ENCODE measurements at places on chromosomes 3 and 15. TPM values are rescaled to one million over a fixed set of nuclear protein-coding genes. Genes with fewer than 3 reads are reported as not detected.

DNA sequence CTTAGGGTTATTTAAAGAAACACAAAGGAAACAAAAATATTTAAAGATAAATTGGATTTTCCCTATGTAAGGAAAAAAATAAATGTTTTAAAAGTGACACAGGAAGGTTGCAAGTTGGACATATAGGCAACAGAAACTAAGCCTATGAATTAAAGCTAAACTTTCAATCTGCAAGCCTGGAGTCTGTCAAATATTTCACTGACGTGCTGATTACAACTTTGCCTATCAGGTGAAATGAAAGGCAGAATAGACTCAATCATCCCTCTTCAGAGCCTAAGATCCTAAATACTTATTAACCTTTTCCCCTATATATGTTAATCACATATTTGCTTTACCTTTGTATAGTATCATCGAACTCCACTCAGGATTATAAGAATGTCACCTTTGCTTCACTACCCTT, 1068.0 kb upstream of the ALCAM start:
- H3K36me3 ChIP-seq: no peaks in the 10 kb centered on the region
- no peaks in the 10 kb centered on the region for H3K27me3 ChIP-seq
- no peak overlapping the region for H3K27ac ChIP-seq
- DNase-seq: no peak
- H3K4me3 ChIP-seq: no peak overlapping the region
- H3K4me1 ChIP-seq: no peaks in the 10 kb centered on the region

DNA sequence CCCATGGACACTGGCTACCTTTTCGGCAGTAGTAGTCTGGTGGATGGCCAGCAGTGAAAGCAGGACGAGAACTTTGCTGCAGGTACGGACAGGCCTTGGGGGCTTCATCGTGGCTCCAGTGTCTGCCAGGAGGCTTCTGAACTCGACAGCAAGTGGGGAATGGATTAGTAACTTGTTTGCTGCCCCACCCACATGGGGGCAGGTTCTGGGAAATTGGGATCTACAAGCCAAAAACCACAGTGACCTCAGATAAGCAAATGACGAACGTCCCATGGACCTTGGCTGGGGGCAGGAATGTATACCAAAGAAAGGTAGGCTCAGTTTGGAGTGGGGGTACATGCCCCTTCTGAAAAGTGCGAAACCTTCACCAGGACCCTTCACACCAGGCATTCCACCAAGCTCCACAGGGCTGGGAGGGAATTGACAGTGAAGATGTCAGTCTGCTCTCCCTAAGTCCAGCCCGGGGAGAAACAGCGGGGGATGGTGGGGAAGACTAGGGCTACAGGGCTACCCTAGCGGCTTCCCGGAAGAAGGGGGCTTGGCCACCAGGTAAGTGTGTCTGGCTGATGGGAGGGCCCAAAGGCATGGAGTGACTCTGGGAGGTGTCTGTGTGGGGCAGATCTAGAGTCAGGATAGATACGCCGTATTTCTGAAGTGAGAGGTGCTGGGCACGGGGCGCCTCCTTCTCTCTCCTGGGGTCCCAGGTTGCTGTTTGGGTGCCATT, at the start of gene ITIH4:
ITIH4 (minus strand) TSS at position 138 of the 724 bp plus-strand sequence; CDS start at position 108, 30 bp downstream.
- H3K4me3 ChIP-seq: no peak within 1 kb of the TSS
- DNase-seq: no peak
- no peak within 1 kb of the TSS for H3K27ac ChIP-seq
- peaks cover 11% of the 10 kb centered on the region for H3K36me3 ChIP-seq

- no peak overlapping the region for H3K27ac ChIP-seq
- H3K4me1 ChIP-seq: no peaks in the 10 kb centered on the region
- H3K36me3 ChIP-seq: no peaks in the 10 kb centered on the region
- no peak overlapping the region for H3K4me3 ChIP-seq
- no peaks in the 10 kb centered on the region for H3K27me3 ChIP-seq
- DNase-seq: peak; percentile 66
Measured at GRCh38 chr3:119098619-119099222, 47.2 kb upstream of the TEX55 start.

- H3K27me3 ChIP-seq: no peaks in the 10 kb centered on the region
- no peak for DNase-seq
- no peak overlapping the region for H3K27ac ChIP-seq
- peaks cover 53% of the 10 kb centered on the region for H3K36me3 ChIP-seq
- H3K4me1 ChIP-seq: no peaks in the 10 kb centered on the region
- no peak overlapping the region for H3K4me3 ChIP-seq
Measured at GRCh38 chr3:111989061-111989678, 9.6 kb upstream of the TAGLN3 start.

DNA sequence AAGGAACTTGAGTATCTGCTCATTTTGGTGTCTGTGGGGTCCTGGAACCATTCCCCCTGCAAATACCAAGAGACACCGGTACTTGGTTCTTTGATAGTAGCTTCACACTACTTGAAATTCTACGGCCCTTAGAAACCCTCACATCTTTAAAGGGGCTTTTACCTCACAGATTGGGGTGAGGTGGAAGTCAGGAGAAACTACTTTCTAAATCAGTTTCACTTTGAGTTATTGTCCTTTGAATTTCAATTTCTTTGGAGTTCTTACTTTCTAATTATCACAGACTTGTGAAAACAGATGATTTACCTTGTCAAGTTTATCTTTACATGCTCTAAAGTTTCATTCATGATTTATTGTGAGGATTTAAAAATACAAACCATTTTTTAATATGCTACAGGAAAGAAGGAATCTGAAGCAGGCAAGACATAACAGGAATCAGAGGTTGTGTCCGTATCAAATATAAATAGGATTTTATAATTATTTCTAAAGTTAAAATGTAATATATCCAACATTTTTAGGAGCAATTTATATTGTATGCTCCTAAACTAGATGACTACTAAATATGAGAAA, 98.9 kb downstream of the NEDD4 start:
- no peaks in the 10 kb centered on the region for H3K4me1 ChIP-seq
- no peak overlapping the region for H3K27ac ChIP-seq
- no peak for DNase-seq
- no peaks in the 10 kb centered on the region for H3K27me3 ChIP-seq
- H3K36me3 ChIP-seq: no peaks in the 10 kb centered on the region
- no peak overlapping the region for H3K4me3 ChIP-seq

The FHIT gene
- total RNA-seq: 90.6 TPM
